NCI-H2081 treated with DMSO at 0.1 percent for 48 hours (cell line): ENCODE measurements at places on chromosomes 16 and 17.
A peak's percentile ranks its signal among the peaks of the same experiment; 100 is the strongest.

DNA sequence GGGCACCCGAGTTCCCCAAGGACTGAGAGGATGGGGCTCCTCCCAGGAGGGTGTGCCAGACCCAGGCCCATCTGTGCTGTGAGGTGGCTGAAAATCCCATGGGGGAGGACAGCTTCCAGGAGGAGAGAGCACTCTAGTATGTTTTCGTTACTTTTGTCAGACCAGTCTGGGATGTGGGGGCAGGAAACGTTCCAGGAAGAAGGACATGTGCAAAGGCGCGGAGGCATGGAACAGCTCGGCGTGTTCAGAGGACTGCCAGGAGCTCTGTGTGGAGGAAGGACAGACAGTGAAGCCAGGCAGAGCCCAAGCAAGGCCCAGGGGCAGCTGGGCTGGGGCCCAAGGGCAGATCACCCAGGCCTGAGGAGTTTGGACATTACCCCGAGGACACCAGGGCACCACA lies 7.0 kb downstream of the CA4 start:
- no peak for DNase-seq

- DNase-seq, result no peak
Measured at GRCh38 chr17:79699386-79700036, 31.2 kb upstream of the ENPP7 start.

DNA sequence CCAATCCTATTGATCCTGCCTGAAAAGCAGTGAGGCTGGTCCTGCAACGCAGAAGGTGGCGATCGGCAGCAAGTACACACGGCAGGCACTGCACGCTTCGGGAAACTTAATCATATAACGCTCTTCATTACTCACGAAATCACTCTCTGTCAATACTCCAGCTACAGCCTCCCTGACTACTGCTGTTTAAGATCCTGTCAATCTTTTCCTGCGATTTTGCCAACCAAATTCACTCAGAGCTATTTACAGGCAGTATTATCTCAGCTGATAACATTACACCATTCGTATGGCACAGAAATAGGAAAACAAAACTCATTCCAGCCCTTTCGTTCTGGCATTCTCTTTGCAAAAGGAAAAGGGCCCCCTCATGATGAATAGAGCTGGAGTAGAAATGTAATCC lies 262.4 kb upstream of the CDH8 start:
- DNase-seq, result no peak

- DNase-seq, result peak; percentile 39
Measured at GRCh38 chr16:53714205-53715022, 10.5 kb downstream of the FTO start.

GRCh38 chr17:48649741-48650140 lies 23.6 kb upstream of the HOXB9 start:
- no peak for DNase-seq

GRCh38 chr16:25493136-25493811 lies 198.5 kb upstream of the HS3ST4 start:
- DNase-seq, result no peak

GRCh38 chr16:24826096-24826690 lies 19.6 kb upstream of the SLC5A11 start:
- DNase-seq, result no peak

DNA sequence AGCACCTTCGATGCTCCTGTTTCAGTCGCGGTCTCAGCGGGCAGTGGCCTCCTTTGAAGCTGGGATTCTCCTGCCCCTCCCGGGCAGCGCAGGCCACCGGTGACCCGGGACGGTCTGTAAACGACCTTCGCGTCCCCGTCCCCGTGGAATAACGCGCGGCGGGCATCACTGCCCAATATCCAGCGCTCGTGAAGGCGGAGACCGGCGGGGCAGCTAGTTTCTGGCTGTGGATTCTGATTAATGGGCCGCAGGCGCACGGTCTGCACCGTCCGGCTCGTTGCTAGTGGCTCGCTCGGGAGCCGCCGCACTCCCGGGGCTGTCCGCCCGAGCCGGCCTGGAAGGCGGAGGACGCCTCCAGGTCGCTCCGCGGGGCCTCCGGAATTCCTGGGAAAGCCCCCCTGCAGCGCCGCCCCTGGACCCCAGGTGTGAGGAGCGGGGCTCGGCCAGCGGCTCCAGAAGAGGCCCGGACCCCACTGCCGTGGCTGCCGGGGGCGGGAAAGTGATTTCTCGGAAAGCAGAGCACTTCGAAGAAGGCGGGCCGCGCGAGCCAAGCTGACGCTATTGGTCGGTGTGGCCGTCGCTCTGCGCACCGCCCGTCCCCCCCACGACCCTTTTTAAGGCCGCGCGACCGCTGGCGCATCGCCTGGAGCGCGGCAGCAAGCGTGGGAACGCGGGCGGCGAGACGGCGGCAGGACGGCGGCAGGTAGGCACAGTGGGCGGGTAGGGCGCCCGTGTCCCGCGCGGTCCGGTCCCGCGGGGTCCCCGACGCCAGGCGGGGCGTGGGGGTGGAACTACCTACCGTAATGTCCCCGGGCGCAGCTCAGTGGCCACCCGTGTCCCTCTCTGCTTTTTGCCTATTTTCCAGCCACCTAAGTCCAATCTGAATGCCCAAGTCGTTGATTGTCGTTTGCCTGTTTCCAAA lies at the start of gene IRF8:
Gene IRF8 (plus strand): TSS at position 642 of the 922 bp plus-strand sequence. CDS start 3,854 bp downstream, outside the sequence.
- DNase-seq, result no peak

- DNase-seq, result no peak
Measured at GRCh38 chr16:4409081-4409932, 7.1 kb downstream of the CORO7 start.

- no peak for DNase-seq
Measured at GRCh38 chr17:55571095-55571494, 59.8 kb upstream of the SMIM36 start.

DNA sequence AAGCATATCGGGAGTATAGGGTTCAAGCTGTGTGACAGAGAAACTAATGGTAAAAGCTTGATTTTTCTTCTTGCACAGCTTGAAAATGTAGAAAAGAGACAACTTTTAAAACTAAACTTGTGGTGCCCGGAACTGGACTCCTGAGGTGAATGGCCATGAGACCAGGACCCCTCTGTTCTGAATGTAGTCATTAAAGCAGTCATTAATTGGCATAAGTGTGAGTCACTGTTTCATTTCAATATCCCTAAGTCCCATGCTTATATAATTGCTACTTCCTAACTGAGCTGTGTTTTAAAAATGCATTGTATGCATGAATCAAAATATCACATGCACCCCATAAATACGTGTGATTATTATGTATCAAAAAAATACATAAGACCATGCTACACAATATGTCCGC lies 463.1 kb upstream of the DYNLRB2 start:
- DNase-seq, result no peak
